ENCODE measurements at places on chromosomes 13 and 19. TPM values are rescaled to one million over a fixed set of nuclear protein-coding genes. Genes with fewer than 3 reads are reported as not detected.
A peak's percentile ranks its signal among the peaks of the same experiment; 100 is the strongest.

- no peak for DNase-seq
- no peaks in the 10 kb centered on the region for H3K27me3 ChIP-seq
Observed at GRCh38 chr19:54160182-54160811, 776 bp upstream of the LENG1 start.

GRCh38 chr19:32819419-32820400 lies 49.9 kb downstream of the SLC7A9 start:
- no peaks in the 10 kb centered on the region for H3K27me3 ChIP-seq
- H3K4me3 ChIP-seq, result no peak overlapping the region
- H3K36me3 ChIP-seq, result no peaks in the 10 kb centered on the region

- no peak overlapping the region for H3K27ac ChIP-seq
- H3K36me3 ChIP-seq, result no peaks in the 10 kb centered on the region
- no peaks in the 10 kb centered on the region for H3K27me3 ChIP-seq
- no peak for DNase-seq
- H3K4me3 ChIP-seq, result no peak overlapping the region
Observed at GRCh38 chr13:45381196-45381595, 37.0 kb downstream of the SLC25A30 start.

- no peaks in the 10 kb centered on the region for H3K27me3 ChIP-seq
- peak overlapping the region; percentile 58 for H3K27ac ChIP-seq
- H3K4me1 ChIP-seq, result peaks cover 90% of the 10 kb centered on the region
- DNase-seq, result no peak
- H3K4me3 ChIP-seq, result peak overlapping the region; percentile 70
- no peaks in the 10 kb centered on the region for H3K36me3 ChIP-seq
Observed at GRCh38 chr13:98570929-98571372, 6.0 kb downstream of the STK24 start.

DNA sequence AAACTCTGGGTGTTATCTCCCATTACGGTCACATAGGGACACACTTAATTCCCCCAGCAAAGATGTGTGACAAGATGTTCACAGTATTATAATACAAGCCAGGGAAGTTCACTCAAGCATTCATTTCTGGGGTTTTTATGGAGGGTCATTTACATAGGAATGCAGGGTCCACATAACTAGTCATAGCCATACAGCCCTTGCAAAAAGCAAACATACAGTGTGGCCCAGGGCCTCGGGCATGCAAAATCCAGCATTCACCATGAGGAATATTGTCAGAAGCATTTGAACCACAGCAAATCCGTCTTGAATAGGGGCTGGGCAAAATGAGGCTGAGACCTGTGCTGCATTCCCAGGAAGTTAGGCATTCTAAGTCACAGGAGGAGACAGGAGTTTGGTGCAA lies 13.0 kb upstream of the ZNF460 start:
- H3K4me1 ChIP-seq, result no peaks in the 10 kb centered on the region
- no peak overlapping the region for H3K4me3 ChIP-seq
- no peaks in the 10 kb centered on the region for H3K36me3 ChIP-seq
- DNase-seq, result no peak
- no peaks in the 10 kb centered on the region for H3K27me3 ChIP-seq

- no peaks in the 10 kb centered on the region for H3K4me1 ChIP-seq
- H3K4me3 ChIP-seq, result no peak overlapping the region
- H3K27ac ChIP-seq, result no peak overlapping the region
- H3K36me3 ChIP-seq, result no peaks in the 10 kb centered on the region
- DNase-seq, result no peak
Observed at GRCh38 chr13:74210693-74211393, 76.6 kb upstream of the KLF12 start.

GRCh38 chr19:1401138-1401888 lies at the start of gene GAMT:
Gene GAMT, minus strand, starts transcription at chr19:1401542. Its CDS starts 66 bp downstream, at chr19:1401476.
- H3K4me1 ChIP-seq, result peaks cover 24% of the 10 kb centered on the region
- no peaks in the 10 kb centered on the region for H3K27me3 ChIP-seq
- H3K27ac ChIP-seq, result peak within 1 kb of the TSS; percentile 31
- peak within 1 kb of the TSS; percentile 49 for H3K4me3 ChIP-seq
- H3K36me3 ChIP-seq, result no peaks in the 10 kb centered on the region

TRIP10 gene
- 44.6 TPM for total RNA-seq

- H3K4me1 ChIP-seq, result peaks cover 95% of the 10 kb centered on the region
- no peaks in the 10 kb centered on the region for H3K27me3 ChIP-seq
- no peaks in the 10 kb centered on the region for H3K36me3 ChIP-seq
- DNase-seq, result no peak
- H3K4me3 ChIP-seq, result no peak overlapping the region
- H3K27ac ChIP-seq, result no peak overlapping the region
Observed at GRCh38 chr13:40644838-40645604, 21.4 kb downstream of the FOXO1 start.
